A549 (cell line): ENCODE measurements at places on chromosomes 16 and 17.

GRCh38 chr16:49857423-49858181, 1.7 kb upstream of the ZNF423 start:
- peak; percentile 75 for DNase-seq

GRCh38 chr17:8532021-8532420, 96.3 kb downstream of the NDEL1 start:
- DNase-seq = peak; percentile 57

GRCh38 chr17:32684087-32684958, 192.6 kb downstream of the MYO1D start:
- DNase-seq = no peak

DNA sequence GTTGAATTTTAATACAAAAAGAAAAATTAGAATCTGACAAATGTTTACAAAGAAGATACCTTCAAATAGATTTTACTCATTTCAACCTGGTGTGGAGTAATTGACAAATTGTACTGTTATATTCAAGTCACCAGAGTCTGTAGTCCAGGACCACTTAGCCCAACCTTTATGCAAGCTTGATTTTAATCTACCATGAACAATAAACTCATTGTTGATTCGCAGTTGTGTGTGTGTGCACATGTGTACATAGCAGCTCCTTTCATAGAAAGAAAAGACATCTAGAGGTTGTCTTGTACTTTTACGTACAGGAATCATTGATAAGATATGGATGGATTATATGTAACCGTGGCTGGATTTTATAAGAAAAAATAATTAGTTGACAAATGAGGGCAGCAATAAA, 20.7 kb upstream of the LRRC37A start:
- no peak for DNase-seq

DNA sequence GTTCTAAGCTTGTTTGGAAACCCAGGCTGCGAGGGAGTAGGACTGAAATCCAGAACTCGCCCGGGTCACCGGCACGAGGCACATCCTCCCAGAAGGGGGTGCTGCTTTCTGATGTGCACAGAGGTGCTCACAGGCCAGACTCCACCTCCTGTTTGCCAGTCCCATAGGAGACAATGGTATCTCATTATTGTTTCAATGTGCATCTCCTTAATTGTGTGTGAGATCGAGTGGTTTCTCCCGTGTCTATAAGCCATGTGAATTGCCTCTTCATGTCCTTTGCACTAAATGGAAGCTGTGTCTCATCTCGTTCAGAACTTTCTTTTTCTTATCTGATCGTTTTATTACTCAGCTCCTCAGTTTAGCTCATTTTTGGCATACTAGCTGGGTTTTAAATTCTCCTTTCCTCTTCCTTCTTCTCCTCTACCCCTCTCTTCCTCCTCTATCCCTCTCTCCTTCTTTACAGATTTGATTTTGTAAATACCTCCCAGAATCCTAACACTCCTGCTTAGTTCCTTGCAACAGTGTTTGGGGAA, 32.1 kb upstream of the PRKCB start:
- DNase-seq = peak; percentile 60

- DNase-seq = no peak
These were observed 64.0 kb downstream of the SNX20 start for GRCh38 chr16:50616883-50617645.

GRCh38 chr17:29057361-29057760, 14.4 kb downstream of the PIPOX start:
- no peak for DNase-seq

DNA sequence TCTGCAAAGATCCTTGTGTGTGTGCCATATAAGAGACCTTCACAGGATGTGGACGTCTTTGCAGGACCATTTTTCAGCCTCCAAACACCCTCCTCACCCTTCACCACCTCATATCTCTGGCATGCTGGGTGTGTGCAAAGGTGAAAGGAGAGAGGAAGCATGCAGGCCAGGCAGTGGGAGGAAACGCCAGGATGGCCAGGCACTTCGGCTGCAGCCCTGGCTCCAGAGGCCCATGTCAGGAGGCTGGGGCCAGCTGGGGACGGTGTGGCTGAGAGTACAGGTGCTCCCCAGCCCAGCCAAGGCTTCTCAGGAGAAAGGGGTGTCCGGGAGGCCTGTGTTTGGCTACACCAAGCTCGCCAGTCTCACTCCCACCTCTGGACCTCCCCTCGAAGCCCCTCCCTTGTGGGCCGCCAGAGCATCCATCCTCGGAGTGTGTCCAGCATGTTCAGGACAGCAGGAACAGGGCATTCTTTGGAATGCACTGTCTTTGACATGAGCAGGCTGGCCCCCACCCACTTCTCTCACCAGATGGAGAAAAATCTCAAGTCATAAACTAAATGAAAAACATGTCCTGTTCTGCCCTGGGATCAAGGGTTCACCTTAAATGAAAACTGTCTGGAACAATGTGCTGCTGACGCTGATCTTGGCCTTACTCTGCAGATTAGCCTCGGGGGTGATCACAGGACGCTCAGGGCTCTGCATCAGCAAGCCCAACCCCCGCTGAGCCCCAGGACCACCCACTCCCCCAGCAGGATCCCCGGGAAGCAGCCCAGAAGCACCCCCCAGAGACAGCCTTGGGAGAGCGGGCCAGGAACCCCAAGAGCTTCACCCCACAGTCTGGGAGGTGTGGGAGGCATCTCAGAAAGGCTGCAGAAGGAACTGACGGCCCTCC, 15.9 kb downstream of the PEMT start:
- DNase-seq = no peak
